ENCODE measurements at places on chromosomes 16 and 17. TPM values are rescaled to one million over a fixed set of nuclear protein-coding genes. Genes with fewer than 3 reads are reported as not detected.

ACSM5 gene
- 0.91 TPM for total RNA-seq

MYH11 gene
- not detected for total RNA-seq

TBX4 gene
- total RNA-seq = not detected

MILR1 gene
- 5.1 TPM for total RNA-seq

OTOA gene
- total RNA-seq = not detected

HOXB9 gene
- total RNA-seq = 10.6 TPM

GRB7 gene
- 0.11 TPM for total RNA-seq
